Stimulated activated CD4-positive, alpha-beta T cell treated with anti-CD3 and anti-CD28 coated beads, Interleukin-12 subunit alpha, Interleukin-12 subunit beta, amount 100 ng/mL, for 48 hours (primary cell): ENCODE measurements at places on chromosomes 3 and 15.

DNA sequence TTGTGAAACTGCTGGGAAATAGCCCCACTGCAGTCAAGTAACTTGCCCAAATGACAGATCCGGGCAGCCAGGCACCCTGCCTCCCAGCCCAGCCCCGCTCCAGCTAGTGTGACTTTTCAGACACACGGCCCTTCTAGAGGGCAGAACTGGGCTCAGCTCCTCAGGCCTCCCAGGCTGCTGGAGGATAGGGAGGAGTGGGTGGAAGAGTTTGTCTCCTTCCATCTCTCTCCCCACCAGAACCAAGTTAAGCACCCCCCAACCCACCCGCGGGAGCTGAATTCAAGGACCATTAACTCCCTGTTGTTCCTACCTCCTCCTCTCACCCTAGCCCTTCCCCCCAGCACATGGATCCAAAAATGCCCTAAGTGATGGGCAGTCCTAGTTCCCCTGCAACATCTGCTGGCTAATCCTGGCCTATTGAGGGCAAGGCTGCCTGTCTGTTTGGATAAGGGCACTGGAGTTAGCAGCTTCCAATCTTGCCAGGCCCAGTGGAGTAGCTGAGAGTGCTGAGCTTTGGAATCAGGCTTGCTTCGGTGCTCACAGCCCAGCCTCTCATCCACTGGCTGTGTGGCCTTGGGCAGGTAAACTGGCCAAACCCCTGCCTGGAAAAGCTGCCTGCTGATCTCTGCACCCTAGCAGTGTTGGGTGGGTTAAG is 3.1 kb downstream of the CCDC33 start:
- DNase-seq = no peak

DNA sequence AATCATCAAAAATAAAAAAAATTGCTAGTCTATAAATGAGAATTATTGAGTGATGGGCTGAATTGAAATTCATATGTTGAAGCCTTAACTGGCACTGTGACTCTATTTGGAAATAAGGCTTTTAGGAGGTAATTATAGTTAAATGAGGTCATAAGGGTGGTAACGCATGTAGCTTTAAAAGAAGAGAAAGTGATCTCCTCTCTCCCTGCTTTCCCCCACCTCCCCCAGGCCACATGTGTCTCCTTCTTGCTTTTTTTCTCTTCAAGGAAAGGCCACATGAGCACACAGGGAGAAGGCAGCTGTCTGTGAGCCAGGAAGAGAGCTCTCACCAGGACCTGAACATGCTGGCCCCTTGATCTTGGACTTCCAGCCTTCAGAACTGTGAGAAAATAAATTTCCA is 48.2 kb upstream of the ARPP19 start:
- DNase-seq = no peak

DNA sequence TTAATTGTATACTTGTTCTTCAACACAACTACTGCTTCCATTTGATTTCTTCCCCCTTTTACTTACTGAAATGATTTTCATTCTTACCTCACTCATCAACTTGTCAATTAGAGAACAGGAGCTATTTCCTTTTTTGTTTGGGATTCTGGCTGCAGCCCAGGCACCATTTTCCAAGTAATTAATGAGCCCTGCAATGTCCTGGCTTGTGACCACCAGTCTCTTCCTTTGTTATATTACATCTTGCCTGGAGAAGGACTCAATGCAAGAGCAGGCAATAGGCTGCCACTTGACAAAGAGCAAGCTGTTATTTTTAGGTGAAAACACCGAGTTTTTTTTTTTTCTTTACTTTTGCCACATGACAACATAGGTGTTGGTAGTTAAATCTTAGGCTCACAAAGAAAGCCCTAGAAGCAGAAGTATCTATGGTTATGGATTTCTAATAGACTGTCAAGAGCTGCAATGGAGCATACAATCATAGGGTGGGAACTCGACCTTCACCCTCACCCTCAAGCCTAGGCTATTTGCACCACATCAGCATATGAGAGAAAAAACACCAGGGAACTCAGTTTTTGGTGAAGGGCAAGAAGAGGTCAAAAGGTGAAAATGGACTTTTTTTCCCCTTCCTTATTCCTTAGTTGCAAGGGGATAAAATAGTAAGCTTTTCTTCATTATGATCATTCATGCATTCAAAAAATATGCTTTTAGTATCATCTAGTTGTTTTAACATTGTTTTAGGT is 114.9 kb downstream of the TNIK start:
- no peak for DNase-seq

GRCh38 chr15:50774450-50774849 is 8.9 kb upstream of the SPPL2A start:
- DNase-seq = no peak

GRCh38 chr15:47188758-47189507 is 528.4 kb upstream of the SEMA6D start:
- DNase-seq = no peak

DNA sequence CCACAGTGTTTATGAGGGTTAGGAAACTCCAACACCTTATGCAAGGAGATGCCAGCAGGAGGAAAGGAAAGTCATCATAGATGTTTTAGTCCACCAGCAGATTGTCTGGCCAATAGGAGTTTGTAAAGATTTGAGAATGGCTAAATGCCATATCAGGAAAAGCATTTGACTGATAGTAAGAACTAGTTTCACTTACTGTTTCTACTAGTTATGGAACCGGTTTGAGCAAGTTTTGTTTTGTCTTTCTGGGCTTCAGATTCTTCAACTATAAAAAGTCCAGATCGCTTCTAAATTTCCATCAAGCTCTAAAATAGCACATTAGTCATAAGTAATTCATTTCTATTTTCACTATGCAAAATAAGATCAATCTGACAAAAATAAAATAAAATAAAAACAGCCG is 254.8 kb upstream of the TMCO5A start:
- DNase-seq = no peak

GRCh38 chr15:59687836-59688235 is 1.3 kb downstream of the BNIP2 start:
- DNase-seq = no peak

DNA sequence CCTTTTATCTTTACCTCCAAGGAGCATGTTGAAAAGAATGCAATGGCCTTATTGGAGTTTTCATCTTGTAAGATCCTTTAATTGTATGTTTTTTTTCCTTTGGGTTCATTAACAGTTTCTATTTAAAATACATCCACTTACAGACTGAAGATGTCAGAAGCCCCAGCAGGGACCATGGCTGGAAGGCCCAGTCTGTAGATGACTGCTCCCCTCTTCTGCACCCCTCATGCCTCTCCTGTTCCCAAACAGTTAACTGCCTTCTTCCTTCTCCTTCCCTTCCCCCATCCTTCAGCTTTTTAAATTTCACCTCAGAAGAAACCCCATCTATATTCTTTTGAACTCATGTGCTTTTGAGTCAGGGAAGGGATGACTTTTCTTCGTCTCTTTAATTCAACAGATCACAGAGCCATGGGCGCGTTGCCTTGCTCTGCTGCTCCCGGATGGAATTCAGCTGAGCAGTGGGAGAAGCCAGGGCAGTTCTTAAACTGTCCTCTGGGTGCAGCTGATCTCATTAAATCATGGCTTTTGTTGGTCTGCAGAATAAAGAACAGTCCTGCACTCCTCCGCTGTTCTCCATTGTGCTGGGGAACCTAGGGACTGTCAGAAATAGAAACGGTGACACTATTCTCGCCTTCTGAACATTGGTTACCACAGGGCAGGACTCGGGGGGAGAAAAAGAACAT is 71.5 kb upstream of the EIF1B start:
- no peak for DNase-seq

- DNase-seq = no peak
Measured at GRCh38 chr15:37053166-37053565, 47.2 kb downstream of the MEIS2 start.

GRCh38 chr3:71271596-71271995 is 311.9 kb downstream of the FOXP1 start:
- no peak for DNase-seq

GRCh38 chr3:10867384-10867783 is 51.4 kb downstream of the SLC6A11 start:
- no peak for DNase-seq

DNA sequence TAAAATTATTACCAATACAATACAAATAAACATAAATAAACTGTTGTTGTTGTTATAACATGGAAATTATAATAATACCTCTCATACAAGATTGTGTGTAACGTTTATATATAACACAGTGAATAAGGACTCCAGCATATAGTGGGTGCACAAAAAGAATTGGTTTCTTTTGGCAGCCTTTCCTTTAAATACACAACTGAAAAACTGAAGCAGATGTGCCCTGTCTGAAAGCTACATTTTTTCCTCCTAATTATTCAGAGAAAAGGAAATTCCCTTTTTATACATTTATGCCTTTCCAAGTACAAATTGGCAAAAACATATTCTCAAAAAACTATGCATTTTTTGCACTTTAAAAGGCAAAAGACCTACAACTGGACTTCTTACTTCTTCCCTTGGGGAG is 928.9 kb upstream of the NR2F2 start:
- DNase-seq = no peak

GRCh38 chr3:129740090-129740489 is 133.6 kb upstream of the PLXND1 start:
- DNase-seq = no peak

DNA sequence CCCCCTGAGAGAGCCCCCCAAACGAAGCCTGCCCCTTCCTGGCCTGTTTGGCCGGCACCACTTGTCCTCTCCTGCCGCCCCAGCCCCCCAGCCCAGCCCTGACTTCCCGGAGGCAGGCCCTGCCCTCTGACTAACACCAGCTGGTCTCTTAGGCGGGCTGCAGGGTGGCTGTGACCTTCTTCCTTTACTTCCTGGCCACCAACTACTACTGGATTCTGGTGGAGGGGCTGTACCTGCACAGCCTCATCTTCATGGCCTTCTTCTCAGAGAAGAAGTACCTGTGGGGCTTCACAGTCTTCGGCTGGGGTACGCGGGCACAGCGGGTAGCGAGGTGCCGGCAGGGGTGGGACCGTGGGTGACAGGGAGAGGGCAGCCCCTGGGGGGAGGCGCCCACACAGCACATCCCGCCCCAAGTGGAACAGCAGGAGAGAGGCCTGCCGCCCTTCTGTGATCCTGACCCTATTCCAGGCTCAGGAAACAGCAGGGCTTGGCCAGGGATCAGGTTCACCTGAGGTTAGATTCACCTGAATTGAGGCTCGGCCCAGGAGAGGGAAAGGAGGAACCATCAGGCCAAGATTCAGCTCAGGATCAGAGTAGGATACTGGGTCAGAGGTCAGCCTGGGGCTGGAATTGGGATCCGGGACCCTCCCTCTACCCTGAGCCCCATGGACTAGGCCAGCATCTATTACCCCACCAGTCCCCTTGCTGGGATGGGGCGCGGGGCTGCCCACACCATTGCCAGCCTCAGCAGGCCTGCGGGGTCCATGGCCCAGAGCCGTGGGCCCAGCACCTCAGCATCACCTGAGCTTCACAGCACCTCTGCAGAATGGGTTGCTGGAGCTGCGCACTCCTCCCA is 21.9 kb downstream of the PTH1R start:
- no peak for DNase-seq

DNA sequence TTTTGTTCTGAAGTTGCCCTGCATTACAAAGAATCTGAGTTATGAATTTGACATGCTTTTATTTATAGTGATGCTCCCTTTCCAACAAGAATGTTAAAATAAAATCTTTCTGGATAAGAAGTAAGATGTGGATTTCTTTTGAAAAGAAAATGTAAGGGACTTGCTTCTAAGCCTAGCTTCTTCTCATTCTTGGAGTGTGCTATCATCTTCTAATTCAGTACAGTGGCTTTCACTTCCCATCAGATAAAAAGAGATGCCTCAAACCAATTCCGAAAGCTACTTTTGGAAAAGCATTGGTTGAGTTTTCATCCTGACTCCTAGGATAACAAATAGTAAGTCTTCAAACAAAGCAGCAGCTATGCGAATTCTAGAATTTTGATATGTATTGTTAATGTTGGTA is 197.0 kb upstream of the ZPLD1 start:
- DNase-seq = no peak

DNA sequence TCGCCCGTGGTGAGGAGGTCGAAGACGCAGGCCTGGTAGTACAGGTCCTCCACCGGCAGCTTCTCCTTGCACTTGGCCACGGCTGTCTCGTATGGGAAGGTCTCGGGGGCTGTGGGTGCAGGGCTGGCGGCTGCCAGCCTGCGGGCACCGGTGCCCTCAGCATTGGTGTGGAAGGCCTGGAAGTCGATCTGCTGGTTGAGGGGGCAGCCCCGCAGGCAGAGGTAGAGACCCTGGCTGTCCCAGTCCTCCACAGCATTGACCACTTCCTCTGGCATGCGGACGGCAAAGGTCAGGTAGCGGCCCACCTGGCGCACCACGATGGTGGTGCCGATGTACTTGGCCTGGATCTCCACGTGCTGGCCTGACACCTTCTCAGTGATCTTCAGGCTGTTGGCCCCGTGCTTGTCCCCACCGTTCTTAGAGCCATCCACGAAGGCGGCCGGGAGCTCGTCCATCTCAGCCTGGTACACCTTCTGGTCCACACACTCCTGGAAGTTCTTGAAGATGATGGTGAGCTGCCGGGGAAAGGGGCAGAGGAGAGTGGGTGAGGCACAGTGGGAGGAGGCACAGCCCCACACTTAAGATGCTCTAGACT is 43.7 kb downstream of the RGMA start:
- no peak for DNase-seq

DNA sequence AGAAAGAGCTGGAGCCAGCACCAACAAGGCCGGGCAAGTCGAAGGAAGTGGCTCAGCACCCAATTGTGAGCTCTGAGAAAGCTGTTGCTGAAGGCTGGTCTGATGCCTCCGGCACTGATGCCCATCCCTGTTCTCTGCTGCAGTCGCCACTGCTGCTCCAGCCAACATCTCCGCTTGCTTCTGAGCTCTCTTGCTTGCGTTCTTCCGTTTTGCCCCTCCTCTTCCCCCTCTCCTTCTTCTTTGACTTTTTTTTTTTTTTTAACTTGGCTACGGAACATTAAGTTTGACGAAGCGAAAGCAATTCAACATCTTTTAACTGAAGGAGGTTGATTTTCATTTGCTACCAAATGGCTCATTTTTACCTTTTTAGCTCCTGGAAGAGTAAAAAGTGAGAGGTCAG is 442.9 kb downstream of the MCTP2 start:
- DNase-seq = no peak

GRCh38 chr15:42385206-42385979 is 26.1 kb downstream of the CAPN3 start:
- peak; percentile 14 for DNase-seq

DNA sequence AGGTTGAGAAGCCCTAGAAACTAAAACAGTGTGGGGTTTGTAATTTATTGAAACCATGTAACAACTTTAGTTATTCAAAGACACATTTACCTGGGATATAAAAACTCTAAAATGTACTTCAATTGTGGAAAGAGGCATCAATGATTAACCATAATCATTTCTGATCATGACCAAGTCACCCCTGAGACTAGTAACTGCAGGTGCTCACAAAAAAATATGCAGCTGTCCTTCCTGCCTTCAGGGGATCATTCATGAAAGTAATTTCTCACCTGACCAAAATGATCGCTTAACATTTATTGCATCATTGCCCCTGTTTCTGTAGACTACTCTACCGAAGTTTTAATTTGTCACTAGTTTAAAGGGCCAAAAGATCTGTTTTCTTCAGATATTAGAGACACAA is 9.0 kb downstream of the ACP3 start:
- DNase-seq = no peak

- DNase-seq = no peak
Measured at GRCh38 chr15:66841953-66842681, 140.1 kb downstream of the SMAD6 start.

GRCh38 chr3:166607933-166608521 is 770.8 kb upstream of the BCHE start:
- DNase-seq = no peak
